ENCODE measurements at places on chromosomes 3 and 15.
A peak's percentile ranks its signal among the peaks of the same experiment; 100 is the strongest.

DNA sequence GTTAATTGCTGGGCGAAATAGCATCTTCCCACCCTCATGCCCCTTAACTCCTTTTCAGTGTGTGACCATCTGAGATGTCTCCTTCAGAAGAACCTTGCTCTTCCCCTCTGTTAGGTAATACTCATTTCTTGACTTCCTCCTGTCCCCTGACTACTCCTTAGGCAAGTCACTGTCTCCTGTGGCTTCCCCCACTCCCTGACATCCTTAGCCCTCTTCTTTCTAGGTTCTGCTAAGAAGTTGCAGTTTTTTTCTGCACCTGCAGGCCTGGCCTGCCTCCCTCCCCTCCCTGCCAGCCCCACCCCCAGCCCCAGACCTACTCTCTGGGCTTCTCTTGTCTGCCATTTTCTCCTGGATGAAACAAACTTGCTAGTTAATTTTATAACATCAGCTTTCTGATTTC is 15.2 kb upstream of the EID1 start:
- no peak for DNase-seq

DNA sequence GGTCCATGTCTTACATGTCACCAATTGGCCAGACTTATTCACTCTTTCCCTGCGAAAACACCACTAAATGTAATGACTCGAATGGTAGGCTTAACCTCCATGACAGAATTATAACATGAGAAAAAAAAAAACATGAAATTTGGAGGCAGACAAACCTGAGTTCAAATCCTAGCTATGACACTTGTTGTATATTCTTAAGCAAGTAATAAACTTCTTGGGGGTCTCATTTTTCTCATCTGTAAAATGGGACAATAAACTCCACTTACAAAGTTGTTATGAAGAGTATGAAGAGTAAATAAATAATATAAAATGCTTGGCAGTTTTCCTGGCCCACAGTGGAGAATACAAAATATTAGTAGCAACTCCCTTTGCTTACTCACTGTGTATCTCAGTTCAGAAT is 11.4 kb upstream of the EIF1B start:
- no peak for DNase-seq

GRCh38 chr3:73933585-73933984 is 308.8 kb upstream of the PDZRN3 start:
- no peak for DNase-seq

DNA sequence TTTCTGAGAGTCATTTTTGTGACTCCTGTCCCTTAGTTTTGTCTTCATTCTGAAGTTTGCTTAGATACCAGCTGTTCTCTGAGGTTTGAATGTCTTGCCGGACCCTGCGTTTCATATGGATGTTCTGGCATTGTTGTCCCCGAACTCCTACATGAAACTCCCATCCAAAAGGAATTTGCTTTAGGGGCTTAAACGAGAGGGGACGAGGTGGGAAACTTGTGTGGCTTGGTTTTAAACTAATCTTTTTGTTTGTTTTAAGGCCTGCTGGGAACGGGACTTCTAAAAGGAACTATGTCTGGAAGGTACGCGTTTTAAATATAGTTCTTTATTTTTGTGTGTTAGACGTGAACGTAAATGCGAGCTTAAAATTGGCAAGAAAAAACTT is 679 bp downstream of the RPL35A start:
- no peak for DNase-seq

- no peak for DNase-seq
Observed at GRCh38 chr3:11437506-11437905, 165.3 kb downstream of the ATG7 start.

- DNase-seq = no peak
Observed at GRCh38 chr3:83941990-83942745, 1016.6 kb upstream of the CADM2 start.

GRCh38 chr3:55484801-55485791 is 2.0 kb downstream of the WNT5A start:
- DNase-seq = no peak

- no peak for DNase-seq
Observed at GRCh38 chr3:31456373-31456772, 76.4 kb upstream of the STT3B start.

- no peak for DNase-seq
Observed at GRCh38 chr15:35618260-35619188, 72.6 kb upstream of the DPH6 start.

GRCh38 chr3:98390366-98390765 is at the start of gene OR5K3:
Gene OR5K3, plus strand, starts transcription at chr3:98390666. Its CDS starts 0 bp downstream, at chr3:98390666.
- DNase-seq = no peak

DNA sequence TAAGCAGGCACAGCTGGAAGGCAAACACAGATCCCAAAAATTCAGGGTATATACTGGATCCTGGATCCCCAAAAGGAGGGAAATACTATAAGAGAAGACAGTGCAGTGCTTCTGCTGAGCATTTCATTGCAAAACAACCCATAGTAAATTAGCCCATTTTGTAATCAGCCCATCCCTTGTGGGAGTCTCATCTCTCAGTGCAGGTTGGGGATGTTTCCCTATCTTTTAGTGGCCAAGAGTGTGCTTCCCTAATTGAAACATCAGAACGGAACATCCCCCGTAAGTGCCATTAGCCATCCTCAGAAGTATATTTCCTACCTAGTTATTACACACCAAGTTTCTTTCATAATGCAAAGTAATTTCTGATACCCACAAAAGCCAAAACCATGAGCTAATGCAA is 11.2 kb upstream of the MTMR14 start:
- DNase-seq = no peak

DNA sequence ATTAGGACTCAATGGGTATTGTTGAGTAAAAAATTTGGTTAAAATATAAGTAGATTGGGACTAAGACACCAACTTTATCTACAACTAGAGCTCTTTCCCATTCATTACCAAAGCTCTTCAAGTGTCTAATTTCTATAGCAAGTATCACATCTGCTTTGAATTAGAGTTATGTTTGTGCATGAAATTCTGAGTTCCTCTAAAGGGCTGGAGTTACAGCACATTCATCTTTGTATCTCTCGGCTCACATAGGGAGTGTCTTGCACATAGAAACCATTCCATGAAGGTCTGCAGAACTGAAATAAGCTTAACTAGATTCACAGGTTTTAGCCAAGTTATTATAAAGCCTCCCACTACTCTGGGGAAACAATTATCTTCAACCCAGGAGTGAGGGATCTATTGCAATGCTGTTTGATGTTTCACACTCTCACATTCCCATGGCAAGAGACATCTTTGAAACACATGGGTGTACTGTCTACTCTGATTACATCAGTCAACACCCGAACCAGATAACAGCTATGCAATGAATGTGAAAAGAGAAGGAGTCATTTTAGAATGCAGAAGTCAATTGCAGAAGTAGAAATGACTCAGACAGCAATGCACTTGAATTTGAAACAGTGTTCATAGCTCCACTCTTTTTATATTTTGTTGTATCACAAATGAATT is 93.1 kb upstream of the KBTBD8 start:
- DNase-seq = no peak

GRCh38 chr15:91522605-91523332 is 330.7 kb upstream of the SLCO3A1 start:
- DNase-seq = peak; percentile 2

GRCh38 chr3:128875556-128876120 is 3.8 kb upstream of the ACAD9 start:
- DNase-seq = peak; percentile 28

DNA sequence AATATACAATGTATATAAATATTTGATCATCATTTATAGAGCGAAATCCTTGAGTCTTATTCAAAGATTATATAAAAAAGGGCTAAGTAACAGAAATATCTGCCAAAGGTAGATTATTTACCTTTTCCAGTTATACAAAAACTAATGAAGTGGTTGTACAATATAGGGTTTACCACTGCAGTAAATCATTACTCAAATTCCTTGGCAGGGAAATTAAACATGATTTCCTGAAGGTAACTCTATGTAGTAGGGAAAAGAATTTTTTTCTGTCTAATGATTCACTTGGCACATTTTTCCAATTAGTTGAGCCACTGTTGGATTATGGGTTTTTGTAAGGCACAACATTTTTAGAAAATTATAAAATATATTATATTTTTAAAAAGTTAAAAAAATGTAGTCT is 129.6 kb downstream of the NR2F2 start:
- no peak for DNase-seq

- no peak for DNase-seq
Observed at GRCh38 chr15:78402061-78402610, 35.9 kb upstream of the IREB2 start.

- DNase-seq = no peak
Observed at GRCh38 chr3:173553635-173554280, 156.2 kb downstream of the NLGN1 start.

- DNase-seq = no peak
Observed at GRCh38 chr3:97744289-97744688, 20.3 kb upstream of the ARL6 start.

- DNase-seq = no peak
Observed at GRCh38 chr15:90579213-90579612, 49.5 kb downstream of the CRTC3 start.

DNA sequence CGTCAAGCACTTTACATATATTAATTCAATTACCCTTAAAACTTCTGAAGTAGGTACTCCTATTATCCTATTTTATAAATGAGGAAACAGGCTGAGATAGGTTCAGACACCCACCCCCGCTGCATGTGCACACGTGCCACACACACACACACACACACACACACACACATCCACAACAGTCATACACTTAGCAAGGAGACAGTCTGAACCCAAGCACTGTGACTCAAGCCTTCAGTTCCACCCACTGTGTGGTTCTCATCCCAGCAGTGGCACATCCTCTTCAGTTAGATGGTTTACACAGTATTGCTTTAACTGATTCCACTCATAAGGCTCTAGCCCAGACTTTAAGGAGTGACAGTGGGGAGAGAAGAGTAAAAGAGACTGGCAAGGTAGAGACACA is 91.1 kb upstream of the FGF7 start:
- DNase-seq = no peak

GRCh38 chr3:33577173-33577572 is 137.0 kb upstream of the UBP1 start:
- no peak for DNase-seq

- DNase-seq = no peak
Observed at GRCh38 chr3:54213907-54214306, 91.6 kb downstream of the CACNA2D3 start.

DNA sequence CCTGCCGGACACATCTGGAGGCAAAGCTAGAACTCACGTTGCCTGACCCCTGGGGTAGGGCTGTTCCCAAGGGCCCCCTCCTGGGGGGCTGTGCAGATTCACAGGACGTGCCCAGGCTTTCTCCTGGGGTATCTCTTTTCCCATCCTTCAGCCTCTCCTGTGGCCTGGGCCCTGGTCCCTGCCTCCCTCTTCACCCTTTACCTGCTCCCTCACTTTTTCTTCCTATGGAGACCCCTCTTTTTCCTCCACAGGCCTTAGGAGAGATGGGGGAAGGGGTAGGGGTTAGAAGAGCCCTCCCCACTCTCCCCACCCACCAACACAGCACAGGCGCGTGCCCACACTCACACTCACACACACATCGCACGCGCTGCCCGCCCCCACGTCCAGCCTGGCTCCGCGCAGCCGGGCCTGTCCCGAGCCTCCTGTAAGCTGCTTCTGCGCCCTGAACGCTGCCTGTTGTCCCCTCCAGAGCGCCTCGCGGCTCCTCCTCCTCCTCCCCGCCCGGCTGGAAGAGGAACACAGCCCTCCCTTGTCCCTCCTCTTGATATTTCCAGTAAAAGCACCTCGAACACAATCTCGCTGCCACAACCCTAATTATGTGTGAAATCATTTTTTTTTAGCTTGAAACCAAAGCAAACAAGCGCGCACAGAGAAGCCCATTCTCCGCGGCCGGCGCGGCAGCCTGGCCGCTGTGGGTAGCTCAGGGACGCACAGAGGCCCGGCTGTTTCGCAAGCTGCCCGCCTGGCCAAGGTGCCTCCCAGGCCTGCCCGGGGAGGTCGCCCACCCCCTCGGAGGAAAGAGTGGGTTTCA is 33.9 kb upstream of the ACAN start:
- no peak for DNase-seq

DNA sequence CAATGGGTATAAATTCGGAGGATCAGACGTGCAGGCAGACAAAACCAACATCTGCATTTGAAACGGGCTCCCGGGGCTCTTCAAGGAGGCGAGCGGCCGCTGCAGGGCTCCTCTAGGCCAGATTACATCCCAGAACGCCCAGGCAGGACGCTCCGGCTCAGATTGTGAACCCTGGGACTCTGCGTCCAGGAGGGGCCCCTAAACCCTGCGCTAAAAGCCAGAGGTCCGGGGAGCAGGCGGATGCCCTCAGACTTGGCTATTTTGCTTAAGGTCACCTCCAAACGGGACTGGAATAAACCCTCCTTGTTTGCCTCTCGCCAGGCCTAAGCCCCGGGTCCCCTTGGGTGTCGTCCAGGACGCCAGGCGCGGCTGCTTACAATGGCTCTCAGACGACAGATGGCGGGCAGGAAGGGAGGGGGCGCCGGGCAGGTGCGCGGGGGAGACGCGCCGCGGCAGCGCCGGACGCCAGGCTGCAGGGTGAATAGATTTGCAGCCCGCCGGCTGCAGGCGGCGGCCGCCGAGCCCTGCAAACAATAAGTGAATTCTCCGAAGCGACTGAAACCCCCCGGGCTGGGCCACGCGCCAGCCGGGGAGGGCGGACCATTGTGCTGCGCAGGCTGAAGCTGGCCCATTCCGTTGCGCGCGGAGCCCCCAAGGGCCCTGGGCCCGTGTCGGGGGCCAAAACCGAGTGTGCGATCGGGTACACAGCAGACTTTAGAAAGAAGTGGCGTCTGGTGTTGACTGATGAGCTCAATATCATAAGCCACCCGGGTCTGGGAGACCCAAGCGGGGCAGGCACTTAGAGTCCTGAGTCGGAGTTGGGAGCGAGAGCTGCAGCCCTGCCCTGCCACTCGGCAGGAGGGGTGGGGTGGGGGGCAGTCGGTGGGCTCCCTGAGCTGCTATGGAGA is 32.3 kb upstream of the AMOTL2 start:
- DNase-seq = no peak

DNA sequence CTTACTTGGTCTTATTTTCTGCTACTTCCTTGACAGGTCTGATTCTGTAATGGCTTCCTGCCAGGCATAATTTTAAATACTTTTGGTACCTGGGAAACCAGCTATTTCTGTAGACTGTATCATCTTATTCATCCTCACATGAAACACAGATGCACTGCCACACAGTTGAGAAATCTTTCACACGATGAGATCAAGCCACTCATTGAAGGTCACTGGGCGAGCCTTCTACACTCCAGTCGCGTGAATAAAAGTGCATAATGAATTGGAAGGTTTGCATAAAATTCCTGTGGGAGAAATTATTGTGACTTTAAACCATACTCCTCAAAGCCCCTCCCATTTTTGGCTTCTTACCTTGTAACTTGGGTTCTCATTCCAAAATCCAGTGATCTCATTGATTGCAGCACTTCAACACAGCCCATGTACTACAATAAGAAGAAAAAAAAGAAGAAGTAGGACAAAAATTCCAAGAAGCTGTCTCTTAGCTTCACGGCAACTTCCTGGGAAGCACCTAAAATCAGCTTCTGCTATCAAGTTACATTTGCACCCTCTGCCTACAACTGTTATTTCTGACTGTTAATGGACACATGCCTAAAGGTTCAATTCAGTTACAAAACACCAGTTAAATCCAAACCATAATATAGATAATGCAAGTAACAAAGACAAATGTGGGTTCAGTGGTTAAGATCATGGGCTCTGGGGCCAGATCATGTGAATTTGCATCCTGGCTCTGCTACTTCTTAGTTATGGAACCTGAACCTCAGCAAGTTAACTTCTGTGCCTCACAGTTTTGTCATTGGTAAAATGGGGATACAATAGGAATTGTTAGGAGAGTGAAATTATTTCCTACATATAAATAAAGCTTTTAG is 39.0 kb downstream of the SHC4 start:
- no peak for DNase-seq

- DNase-seq = no peak
Observed at GRCh38 chr15:65081758-65082157, 5.2 kb downstream of the KBTBD13 start.

- no peak for DNase-seq
Observed at GRCh38 chr15:29925227-29926082, 103.2 kb upstream of the TJP1 start.
